CD4-positive, alpha-beta T cell treated with Interleukin-12 subunit alpha and Interleukin-12 subunit beta, for 1 hour (primary cell): ENCODE measurements at places on chromosomes 7 and 10.

- DNase-seq: no peak
Observed at GRCh38 chr7:47571331-47572093, 10.4 kb downstream of the TNS3 start.

DNA sequence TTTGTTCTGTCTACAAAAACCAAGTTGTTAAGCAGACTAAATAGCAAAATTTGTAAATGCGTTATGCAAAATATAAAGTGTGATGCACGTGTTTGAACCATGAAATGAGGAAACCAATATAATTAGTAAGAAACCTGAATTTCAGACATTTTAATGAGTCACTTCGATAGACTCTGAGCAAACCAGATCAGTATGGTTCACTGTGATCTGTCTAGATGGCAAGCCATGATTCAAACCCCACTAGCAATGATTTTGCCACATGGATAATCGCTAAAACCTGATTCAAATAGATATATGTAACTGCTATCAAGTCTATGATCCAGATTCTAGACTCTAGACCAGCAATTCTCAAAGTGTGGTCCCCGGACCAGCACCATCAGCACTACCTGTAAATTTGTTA is 24.8 kb downstream of the ZC3HAV1 start:
- no peak for DNase-seq

DNA sequence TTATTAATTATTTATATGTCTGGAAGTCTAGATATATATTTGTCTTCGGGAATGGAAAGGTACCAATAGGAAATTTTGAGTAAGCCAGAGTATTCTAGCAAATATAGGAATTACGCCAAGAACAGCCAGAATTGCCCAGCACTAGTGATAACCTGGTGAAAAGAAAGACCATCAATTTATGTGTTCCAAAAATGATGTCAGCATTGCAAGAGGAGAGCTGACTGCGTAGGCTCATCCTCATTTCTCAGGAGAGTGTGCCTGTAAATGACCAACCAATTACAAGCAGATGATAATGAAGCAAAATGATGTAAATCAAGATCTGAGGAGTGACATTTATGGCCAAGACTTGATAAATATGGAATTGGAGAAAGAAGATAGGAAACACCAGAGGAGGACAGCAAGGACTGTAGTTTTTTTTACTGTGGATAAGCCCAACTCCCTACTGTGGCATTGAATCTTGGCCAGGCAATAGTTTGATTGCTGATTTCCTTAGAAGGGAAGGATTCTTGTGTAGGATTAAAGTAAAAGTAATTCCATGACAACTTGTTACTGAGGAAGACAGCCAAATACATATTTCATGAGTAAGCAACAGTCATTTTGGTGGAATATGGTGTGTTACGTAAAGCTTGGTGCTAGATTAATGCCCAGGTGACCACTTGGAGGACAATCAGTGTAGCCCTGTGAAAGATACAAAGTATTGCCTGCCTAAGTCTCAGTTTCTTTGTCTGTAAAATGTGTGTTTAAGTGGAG is 590.8 kb downstream of the AUTS2 start:
- DNase-seq: no peak

DNA sequence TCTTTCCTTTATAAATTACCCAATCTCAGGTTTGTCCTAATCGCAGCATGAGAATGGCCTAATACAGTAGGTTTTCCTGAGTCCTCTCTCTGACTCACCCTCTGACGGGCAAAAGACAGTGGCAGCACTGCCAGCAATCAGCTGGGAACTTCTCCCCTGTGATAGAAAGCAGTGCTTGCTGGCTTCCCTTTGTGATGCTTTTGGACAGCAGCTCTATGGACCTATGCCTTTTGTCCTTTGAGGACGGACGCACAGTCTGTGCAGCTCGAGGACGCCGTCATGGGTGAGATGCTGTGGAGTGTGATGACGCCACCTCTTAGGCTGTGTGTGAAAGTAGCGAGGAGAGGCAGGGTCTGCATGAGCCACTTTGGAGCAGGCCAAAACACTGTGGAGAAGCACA is 68.8 kb downstream of the KIAA1217 start:
- DNase-seq: no peak

DNA sequence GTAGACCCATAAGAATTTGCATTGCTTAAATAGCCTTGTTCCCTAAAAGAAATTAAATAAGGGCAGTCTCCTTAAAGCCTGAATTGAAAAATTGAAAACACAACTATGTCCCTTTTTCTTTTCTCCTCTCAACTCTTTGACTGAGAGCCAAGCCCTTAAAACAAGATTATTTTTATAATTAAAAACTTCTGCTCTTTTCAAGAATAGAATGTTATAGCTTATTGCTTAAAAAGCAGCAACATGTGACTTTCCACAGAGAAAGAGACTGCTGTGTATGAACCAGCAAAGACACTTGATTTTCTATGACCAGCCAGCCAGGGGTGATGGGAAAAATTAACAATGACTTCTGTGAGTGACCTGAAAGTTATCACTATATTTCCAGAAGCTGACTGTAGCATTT is 295.2 kb upstream of the CELF2 start:
- no peak for DNase-seq

- DNase-seq: no peak
Observed at GRCh38 chr10:58576751-58577436, 64.2 kb downstream of the BICC1 start.

GRCh38 chr10:31929261-31930022 is 811 bp upstream of the ARHGAP12 start:
- peak; percentile 20 for DNase-seq

DNA sequence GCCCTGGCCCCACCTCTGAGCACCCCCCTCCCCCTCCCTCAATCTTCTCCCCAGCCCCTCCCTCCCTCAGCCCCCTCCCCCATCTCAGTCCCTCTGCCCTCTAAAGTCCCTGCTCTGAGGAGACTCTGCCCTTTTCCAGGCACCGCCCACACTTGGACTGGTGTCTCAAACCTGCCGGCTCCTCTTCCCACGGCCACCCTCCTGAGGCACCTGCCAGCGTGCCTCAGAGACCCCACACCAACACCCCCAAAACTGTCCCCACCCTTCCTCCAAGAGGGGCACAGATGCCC is 34.6 kb upstream of the HSPB1 start:
- no peak for DNase-seq

DNA sequence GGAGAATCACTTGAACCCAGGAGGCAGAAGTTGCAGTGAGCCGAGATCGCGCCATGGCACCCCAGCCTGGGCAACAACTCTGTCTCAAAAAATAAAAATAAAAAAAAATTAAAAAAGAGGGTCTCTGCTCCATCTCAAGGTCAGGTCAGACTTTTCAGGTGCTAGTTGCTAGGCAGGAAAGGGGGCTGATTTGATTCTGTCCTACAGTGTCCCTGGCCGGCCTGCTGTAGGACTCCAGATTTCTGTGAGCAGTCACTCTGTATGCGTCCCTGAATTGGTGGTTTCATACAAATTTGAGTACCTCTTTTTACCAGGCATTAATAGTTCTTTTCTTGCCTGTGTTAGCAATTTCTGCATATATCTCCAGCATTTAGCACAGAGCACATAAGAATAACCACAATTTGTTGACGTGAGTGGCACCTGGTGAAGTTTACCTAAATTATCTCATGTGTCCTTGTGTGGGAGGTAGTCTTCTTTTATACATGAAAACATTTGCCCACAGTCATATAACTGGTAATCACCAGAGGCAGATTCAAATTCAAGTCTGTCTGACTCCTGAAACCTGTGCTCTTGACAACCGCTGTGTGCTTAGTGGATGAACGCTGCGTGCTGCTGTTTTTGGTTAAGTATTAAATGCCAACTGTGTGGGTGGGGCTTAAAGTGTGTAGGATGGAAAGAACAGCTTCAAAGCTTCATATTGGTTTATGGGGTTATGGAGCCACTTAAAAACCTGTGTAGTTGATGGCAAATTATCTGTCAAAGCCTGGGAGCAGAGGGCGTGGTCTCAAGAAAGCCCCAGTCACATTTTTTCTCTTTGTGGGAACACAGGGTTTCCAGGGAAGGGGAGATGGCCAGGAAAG is 3.2 kb upstream of the ZNF775 start:
- peak; percentile 38 for DNase-seq

GRCh38 chr10:10499839-10500238 is 517.8 kb upstream of the CELF2 start:
- DNase-seq: no peak

- no peak for DNase-seq
Observed at GRCh38 chr7:16193631-16194030, 227.7 kb downstream of the CRPPA start.

GRCh38 chr10:13816195-13816925 is 229.6 kb downstream of the PRPF18 start:
- no peak for DNase-seq
